ENCODE measurements at places on chromosomes 3 and 15.

- no peak for DNase-seq
Measured at GRCh38 chr3:44870375-44871061, 3.9 kb upstream of the TGM4 start.

- DNase-seq, result no peak
Measured at GRCh38 chr15:85473455-85473854, 93.1 kb downstream of the AKAP13 start.

DNA sequence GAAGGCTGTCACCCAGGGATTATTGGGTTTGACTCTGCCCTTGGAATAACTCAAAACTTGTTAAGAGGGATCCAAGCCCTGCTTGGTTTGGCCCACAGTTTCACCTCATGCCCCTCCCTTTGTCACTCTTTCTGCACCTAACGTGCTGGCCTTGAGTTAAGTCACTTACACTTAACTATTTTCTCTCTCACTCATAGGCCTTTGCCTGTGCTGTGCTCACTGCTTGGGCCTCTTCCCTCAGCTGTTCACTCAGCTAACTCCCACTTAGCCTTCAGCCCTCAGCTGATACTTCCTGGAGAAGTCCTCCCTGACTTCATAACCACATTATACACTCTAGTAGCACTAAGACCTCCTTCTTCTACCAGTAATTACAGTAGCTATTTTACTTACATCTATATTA, 133.3 kb downstream of the CMSS1 start:
- DNase-seq, result no peak

DNA sequence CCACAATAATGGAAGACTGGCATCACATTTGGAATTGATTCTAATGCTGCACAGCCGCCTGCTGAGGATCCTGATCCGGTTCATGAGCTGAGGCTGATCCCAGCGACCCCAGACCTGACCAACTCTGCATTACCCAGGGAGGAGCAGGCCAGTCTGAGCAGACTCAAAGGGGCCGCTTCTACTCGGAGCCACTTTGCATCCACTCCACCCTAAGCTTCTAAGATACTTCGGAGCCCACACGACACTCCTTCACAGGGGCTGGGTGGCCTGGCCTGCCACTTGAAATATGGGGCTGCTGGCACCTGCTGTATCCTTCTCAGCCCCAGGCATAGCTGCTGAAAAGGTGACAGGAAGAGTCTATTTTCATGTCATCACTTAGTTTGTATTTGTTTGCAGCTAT, 33.2 kb upstream of the NSMCE3 start:
- no peak for DNase-seq

DNA sequence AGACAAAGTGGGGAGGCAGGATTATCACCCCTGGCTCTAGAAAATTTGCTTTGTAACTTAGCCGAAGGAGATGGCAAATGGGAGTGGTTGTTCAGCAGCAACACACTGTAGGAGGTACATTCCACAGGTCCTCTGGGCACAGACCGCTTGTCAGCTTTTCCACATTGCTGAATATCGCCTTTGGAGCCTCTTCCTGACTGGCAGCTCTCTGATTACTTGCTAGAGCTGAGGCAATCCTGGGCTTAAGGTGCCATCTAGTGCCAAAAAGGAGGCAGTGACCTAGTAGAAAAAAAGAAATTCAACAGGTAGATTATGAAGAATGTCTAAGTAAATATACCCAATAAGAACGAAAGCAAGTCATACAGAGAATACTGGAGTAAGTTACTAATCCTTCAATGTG, 13.1 kb upstream of the SCN5A start:
- DNase-seq, result no peak

GRCh38 chr3:155352900-155353490, 59.5 kb upstream of the STRIT1 start:
- no peak for DNase-seq

DNA sequence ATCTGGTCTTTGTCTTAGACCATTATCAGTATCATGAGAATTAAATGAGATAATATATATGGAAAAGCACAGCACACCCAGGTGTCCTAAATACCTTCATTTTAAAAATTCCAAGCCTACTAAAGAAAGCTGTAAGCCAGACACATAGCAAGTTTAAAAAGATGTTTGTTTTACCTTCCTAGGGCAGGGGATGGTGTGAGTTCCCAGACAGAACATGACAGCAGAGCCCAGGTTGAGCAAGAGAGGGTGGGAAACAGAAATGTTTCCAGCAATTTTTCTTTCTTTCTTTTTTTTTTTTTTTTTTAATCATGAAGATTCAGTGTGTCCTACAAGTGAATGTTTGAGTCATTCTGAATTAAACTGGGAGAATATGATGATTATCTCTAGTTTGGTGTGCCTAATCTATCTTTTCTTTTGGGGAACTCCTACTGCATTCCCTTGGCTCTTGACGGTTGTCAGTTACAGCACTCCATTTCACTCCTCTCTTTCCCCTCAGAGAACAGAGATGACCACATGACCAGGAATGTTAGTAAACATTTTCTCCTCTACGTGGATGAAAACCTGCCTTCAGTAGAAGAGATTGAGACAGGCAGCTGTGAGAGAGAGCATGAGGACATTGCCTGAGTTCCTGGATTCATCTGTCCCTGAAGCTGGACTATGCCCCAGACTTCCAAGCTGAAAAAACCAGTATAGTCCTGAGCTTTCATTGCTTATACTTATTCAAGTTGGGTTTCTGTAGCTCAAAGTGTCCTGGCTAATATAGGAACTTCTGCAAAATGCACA, 54.5 kb upstream of the ARL14 start:
- no peak for DNase-seq

DNA sequence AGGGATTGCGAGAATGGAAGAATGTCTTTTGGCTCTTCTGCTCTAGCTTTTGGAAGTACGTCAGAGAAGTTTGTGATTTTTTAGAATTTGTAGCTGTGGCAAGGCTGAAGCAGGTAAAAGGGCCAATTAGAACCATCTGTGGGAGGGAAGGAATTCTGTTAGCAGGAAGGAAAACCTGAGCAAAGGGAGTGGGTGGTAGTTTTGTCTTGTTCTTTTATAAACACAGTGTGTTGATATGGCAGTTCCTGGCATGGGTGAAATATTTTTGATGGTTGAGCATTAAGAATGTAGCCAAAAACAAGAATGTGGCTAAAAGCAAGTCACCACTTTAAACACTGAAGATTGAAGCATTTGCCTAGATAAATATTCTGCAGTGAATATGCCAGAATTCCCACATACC, 23.8 kb downstream of the DAG1 start:
- no peak for DNase-seq

GRCh38 chr3:142866841-142867631, 21.8 kb downstream of the PCOLCE2 start:
- no peak for DNase-seq

DNA sequence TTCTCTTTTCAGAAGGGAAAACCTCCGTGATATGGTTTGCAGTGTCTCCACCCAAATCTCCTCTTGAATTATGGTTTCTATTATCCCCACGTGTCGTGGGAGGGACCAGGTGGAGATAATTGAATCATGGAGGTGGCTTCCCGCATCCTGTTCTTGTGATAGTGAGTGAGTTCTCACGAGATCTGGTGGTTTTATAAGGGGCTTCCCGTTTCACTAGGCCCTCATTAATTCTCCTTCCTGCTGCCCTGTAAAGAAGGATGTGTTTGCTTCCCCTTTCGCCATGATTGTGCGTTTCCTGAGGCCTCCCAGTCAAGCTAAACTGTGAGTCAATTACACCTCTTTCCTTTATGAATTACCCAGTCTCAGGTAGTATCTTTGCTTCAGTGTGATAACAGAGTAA, 692.7 kb upstream of the GRM7 start:
- no peak for DNase-seq

DNA sequence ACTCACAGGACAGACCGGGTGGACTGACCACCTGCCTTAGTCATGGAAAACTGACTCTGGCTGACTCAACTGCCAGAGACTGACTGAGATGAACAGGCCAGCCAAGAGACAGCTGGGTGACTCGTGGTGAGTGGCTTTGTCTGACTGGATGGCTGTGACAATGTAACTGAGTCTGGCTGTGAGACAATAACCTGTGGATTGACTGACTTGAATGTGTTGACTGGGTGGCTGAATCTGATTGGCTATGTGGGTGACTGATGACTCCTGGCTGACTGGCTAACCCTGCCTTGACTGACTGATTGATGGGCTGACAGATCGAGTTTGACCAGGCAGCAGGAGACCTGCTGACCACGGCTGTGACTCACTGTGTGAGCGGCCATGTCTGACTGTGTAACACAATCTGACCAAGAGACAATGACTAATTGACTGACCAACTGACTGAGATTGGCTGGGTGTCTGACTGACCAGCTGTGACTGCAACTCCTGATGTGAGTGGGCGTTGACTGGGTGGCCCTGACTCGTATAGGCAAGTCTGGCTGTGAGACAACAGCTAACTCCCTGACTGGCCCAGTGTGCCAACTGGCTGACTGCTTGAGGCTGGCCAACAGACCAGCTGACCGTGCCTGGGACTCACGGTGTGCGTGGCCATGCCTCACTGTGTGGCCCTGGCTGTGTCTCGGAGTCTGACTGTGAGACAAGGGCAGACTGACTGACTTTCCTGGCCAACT, 509.1 kb downstream of the SHQ1 start:
- no peak for DNase-seq

- no peak for DNase-seq
Measured at GRCh38 chr3:30952786-30953185, 58.3 kb upstream of the GADL1 start.

- no peak for DNase-seq
Measured at GRCh38 chr3:23314981-23315762, 112.0 kb downstream of the UBE2E2 start.

GRCh38 chr15:57329582-57330367, 46.5 kb upstream of the CGNL1 start:
- no peak for DNase-seq

- DNase-seq, result no peak
Measured at GRCh38 chr3:149010504-149010951, 19.2 kb downstream of the GYG1 start.

DNA sequence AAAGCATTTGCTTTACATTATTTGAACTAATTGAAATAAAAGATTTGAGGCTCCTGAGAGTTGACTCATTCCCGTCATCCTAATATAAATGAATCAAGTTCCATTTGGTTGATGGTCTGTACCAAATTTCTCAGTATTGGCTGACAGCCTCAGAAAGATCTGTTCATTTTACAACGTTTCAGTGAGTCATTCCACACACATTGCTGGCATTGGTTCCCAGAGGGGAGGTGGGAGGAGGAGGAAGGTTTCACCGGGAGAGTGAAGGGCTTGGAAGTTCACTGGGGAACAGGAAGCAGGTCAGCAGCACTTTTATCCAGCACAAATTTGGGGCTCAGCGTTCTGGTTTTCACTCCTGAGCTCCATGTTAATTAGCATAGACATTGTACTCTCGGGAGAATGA, 176.7 kb upstream of the CADPS start:
- DNase-seq, result no peak

- no peak for DNase-seq
Measured at GRCh38 chr3:20130106-20130505, 55.9 kb downstream of the SGO1 start.

- no peak for DNase-seq
Measured at GRCh38 chr3:176814285-176814684, 383.0 kb downstream of the TBL1XR1 start.

DNA sequence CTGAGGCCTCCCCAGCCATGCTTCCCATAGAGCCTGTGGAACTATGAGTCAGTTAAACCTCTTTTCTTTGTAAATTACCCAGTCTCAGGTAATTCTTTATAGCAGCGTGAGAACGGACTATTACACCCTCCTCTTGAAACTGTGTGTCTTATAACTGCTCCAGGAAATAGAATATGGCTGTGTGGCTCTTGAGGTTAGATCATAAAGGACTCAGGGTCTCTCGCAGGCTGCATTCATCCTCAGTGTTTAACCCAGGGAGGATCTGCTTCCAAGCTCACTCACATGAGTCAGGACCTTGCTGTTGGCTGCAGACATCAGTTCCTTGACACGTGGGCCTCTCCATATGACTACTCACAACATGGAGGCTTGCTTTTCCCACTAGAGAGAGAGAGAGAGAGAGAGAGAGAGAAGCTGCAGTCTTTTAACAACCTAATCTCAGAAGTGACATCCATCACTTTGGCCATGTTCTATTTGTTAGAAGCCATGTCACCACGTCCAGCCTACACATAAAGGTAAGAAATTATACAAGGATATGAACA, 114.3 kb upstream of the UBE2E1 start:
- DNase-seq, result no peak

DNA sequence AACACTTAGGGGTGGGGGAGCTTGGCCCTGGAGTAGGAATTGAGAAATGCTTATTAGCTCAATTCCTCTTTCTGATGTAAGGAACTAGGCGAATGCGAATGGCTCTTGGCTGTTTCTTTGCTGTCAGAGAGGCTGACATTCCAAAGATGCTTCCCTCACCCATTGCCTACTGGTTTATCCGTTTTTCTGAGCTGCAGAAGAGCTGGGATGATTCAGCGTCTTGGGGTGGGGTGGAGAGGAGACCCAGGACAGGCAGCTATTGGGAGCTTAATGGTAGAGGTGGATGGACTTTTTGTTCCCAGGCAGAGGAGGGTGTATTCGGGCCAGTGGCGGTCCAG, 9.8 kb downstream of the PLEKHO2 start:
- DNase-seq, result no peak

DNA sequence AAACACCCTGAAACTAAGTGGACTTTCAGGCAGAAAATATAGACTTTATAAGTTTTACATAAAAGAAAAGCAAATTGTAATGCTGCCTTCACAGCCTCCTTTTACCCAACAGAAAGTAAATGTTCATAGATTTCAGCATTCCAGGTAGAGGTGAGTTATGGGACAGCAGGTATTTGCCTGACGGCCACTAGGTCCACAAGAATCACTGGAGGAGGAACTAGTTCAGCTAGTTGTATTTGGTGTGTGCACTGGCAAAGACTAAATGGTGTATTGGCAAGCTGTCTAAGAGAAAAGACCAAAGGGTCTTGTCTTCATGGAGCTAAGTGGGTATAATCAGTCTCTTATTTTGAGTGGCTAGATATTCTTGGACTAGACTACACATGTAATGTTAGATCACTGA, 34.2 kb downstream of the ZNF654 start:
- no peak for DNase-seq

- DNase-seq, result no peak
Measured at GRCh38 chr3:141905129-141905528, 28.7 kb downstream of the ATP1B3 start.

DNA sequence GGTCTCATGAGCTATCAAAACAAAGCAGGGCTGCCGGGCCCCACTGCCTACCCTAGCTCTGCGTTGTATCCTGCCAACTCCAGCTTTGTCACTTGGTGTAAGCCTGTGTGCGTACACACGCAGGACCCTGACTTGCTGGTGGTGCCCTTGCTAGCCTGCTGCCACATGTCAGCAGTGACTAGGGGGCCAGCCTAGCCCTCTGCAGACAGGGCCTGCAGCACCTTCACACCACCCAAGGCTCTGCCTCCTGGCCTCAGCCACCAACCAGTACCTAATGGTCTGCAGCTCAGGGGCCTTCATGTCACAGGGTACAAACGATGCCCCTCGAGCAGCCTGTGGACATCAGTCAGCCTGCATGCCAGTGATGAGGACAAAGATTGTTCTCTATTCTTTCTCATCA, 30.1 kb upstream of the DUSP7 start:
- no peak for DNase-seq

DNA sequence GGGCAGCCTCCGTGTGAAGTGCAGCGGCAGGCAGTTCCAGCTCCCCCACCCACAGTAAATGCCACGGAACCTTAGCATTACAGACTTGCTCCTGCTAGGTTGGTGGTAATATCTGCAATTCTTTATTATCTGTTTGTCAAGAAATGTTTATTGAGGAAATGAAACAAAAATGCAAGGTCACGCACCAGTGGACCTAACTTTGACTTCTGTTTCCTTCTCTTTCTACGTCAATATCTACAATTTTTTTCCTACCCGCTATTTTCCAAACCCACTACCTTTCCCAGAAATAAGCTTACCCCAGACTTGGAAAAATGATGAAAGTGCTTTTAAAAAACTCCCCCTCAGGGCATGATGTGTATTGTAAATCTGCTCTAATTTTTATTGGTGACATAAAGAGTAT, 18.9 kb downstream of the ILDR1 start:
- DNase-seq, result no peak
